ENCODE measurements at places on chromosomes 6 and 20. TPM values are rescaled to one million over a fixed set of nuclear protein-coding genes. Genes with fewer than 3 reads are reported as not detected.

Gene PRRT1
- 1.4 TPM for total RNA-seq

Gene ADGRF4
- total RNA-seq: not detected

DNA sequence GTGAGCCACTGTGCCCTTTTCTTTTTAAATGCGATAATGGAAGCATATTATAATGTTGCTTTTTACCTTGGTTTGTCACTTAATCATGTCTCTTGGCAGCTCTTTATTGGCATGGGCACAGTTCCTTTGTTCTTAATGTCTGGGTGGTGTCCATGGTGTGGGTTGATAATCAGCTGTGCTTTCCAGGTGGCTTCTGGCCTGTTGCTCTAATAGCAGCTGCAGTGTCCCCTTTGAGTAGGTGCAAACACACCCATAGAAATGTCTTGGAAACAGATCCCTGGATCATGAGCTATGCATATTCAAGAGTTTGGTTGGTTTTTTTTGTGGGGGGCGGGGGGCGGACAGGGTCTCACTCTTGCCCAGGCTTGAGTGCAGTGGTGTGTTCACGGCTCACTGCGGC is 29.9 kb downstream of the EFCAB8 start:
- DNase-seq: no peak

DNA sequence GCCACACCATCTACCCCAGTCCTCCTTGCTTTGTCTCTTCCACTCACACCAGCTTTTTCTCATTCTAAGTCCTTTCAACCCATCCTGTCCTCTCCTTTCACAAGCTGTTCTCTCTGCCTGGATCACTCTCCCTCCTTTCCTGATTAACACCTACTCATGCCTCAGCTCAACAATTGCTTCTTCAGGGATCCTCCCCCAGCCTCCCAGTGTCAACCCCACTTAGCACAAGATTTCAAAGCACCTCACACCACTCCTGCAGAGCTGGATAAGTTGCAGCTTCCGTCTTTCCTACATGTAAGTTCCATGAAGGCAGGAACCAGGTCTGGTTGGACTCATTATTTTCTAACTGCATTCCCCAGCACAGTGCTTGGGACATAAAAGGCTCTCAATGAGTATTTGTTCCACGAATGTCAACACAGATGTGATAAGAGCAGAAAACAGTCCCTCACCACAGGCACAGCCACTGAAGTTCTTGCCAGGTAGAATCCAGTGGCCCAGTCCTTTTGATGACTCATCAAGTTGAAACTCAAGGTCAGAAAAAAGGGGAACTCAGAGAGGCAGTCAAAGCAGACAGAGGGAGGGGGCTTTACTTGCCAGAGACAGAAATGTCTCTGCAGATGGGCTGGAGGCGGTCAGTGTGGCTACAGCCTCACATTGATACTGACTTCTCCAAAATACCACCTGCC is 193.4 kb upstream of the PRDM1 start:
- no peak for DNase-seq

DNA sequence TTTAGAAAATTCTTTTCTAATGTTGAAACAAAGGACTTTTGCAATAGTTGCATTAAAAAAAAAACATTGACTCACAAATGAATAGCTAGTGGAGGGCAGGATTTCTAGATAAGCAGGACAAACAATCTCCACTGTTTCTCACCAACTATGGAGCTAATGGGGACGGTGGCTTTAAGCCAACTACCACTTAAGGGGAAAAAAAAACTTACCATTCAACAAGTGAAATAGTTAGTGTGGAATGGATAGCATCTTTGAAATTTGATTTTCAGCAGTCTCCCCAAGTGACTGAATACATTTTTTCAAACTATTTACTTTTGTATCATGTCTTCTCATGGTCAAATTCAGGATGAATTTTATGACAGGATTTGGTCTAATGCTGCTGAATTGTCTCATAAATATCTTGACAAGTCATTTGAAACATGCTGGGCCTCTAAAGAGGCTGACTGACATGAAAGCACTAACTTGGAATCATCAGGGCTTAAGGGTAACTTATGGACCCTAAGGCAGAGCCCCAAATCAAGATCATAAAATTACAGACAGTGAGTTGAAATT is 100.5 kb downstream of the EYA4 start:
- no peak for DNase-seq

- no peak for DNase-seq
Measured at GRCh38 chr20:52311209-52311794, 119.7 kb upstream of the ZFP64 start.

Gene ANGPT4
- total RNA-seq: 0.81 TPM
